ENCODE measurements at places on chromosomes 2 and 18.
A peak's percentile ranks its signal among the peaks of the same experiment; 100 is the strongest.

DNA sequence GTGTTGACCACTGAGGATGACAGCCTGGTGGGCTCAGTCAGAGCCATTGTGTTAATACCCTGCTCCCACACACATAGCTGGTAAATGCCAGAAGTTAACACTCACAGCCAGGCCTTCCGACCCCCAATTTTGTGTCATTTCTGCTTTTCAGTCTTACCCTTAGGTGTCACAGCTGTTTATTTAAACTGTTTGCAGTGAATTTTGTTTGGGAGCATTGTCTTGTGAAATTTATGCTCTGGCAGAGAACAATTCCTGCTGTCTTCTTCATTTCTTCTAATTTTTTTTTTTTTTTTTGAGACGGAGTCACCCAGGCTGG, 8.2 kb downstream of the LPIN1 start:
- no peak for DNase-seq

DNA sequence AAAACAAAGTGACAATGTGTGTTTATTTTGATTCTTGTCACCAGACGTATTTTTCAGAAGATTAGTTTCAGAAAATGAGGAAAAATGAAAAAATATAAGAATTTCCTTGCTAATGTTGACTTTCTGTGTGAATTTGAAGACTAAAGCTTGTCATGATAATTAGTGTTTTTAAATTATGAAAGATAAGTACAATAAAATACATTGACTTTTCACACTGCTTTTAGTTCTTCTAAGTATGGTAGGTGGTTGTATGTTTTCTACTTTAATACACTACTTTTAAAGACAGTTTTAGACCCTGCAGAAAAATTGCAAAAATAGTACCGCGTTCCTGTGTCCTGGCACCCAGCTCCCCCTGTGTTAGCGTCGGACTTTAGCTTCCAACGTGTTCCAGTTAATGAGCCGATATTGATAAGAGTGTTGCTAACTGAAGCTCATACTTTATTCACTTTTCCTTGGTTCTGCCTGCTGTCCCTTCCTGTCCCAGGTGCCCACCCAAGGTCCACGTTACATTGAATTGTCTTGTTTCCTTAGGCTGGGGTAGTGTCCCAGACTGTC, 695 bp downstream of the RBFA start:
- no peak for DNase-seq

DNA sequence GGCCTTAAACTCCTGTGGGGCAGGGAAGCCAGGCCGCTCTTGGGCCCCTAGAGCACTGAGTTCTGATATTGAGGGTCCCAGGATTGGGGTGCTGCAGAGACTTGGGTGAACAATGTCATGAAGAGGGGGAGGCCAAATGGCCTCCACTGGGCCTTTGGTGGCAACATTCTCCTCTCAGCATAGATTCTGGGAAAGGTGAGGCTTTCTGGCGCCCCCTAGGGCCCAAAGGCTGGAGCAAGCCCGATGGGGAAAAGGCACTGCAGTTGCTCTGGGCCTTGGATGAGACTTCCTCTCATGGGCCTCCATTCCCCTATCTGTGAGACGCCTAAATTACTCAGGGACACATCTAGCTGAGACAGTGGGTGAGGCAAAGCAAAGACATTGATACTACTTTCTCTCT, 84.8 kb downstream of the ACAA2 start:
- peak; percentile 29 for DNase-seq

- no peak for DNase-seq
Measured at GRCh38 chr18:45551142-45551815, 64.0 kb upstream of the SLC14A2 start.

DNA sequence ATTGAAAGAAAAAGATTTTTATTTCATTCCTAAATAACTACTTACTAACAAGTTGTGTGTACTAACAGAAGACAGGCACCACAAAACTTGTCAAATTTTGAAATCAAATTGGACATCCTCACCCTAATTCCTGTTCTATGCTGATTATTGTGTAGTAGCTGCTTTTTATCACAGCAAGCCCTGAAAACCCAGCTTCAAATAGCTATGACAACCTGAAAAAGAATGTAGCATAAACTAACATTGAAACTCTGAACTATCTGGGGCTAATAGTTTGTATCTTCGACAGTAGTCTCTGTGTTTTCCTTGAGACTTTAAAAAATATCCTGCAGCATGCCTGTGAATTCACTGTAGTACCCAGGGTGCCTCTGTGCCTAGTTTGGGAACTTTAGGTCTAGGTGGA, 122.6 kb downstream of the WDPCP start:
- no peak for DNase-seq

DNA sequence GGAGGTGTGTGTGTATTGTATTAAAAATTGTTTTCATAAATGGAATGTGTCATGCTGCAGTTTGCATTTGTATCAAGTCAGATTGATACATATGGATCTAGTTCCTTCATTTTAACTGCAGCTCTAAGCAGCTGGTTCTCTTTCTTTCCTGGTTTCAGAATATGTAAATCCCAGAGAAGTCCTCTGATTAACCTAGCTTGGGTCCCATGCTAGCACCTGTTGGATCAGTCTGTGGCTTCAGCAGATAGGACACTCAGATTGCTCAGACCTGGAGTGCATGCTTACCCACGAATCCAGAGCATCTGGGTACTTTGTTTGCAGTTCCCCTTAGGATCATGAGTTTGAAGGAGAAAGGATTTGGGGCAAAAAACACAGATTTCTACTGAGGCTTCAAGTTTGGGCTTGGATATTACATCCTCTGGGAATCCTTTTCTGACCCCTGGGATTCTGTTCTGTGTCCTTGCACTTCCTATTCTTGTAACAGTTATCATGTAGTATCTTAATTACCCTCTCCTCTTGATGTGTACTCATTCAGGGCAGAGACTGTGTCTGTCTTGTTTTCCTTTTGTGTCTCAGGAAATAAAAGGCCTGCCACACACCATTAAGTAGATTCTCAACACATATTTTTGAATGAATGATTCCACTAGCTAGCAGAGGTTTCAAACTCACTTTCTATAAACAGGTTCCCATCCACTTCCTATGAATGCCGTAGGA, 142.1 kb downstream of the PHLPP1 start:
- no peak for DNase-seq

- DNase-seq, result no peak
Measured at GRCh38 chr2:238105506-238106338, 5.6 kb downstream of the ESPNL start.

GRCh38 chr18:32271672-32272208, 81.9 kb downstream of the MEP1B start:
- DNase-seq, result no peak

- no peak for DNase-seq
Measured at GRCh38 chr2:215530191-215530968, 94.5 kb upstream of the FN1 start.

DNA sequence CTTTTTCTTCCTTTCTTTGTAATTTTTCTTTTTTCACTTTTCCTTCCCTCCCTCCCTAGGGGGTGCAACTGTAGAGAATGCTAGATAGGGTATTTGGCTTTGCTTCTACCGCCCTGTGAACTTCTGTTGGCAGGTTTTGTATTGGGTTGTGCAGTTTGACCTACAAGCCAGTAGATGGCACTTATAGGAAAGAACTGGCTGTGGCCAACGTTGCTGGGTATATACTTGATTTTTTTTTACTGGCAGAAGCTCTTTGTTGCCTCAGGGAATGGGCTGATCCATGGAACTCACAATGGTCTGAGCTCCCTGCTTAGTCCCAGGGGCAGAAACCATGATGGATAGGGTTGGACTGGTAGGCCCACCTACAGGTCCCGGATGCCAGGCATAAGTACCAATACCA, 1019.5 kb upstream of the LRRTM1 start:
- DNase-seq, result no peak

GRCh38 chr2:66730441-66730840, 295.5 kb downstream of the MEIS1 start:
- no peak for DNase-seq

GRCh38 chr18:2448565-2449151, 122.6 kb downstream of the METTL4 start:
- DNase-seq, result no peak

DNA sequence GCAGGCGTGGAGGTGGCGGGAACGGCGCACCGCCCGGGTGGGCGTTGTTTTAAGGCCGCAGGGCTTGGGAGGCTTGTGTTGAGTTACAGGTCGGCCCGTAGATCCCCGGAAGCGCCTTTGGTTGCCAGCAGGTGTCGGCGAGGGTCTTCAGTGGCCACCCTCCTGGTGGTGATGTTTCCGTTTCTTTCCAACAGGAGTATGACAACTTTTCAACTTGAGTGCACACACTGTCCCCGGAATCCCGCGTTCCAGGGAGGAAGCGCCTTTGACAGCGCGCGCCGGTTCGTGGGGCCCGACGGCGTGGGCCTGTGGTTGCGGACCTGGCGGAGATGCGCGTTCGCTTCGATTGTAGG, 1.0 kb upstream of the HDAC4 start:
- peak; percentile 41 for DNase-seq

- no peak for DNase-seq
Measured at GRCh38 chr2:112604952-112605351, 20.5 kb downstream of the CHCHD5 start.

DNA sequence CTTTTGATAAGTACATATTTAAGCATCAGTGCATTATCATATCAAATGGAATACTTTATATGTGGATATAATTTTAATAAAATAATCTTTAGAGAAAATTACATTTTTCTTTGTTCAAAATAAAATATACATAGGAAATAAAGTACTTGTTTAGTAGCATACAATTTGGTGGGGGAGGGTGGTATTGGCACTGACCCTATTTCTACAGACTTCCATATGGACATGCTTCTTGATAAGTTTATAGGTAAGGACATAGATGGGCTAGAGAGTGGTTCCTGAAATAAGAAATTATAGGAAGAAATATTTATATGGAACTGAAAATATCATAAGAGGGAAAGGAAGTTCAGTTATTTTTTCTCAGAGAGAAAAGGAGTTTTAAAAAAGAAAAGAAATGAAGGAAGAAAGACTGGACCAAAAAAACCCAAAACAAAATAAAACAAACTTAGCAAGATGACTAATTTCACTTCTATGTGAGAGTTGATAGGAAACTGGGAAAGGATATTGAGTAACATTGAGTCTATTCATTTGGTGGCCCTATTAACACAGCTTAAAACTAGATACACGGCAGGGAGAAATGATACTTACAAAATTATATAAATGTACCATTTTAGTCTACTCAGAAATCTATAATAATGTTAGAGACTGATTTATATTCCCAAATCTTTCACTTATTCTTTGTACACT, 505.9 kb downstream of the ERBB4 start:
- DNase-seq, result no peak

DNA sequence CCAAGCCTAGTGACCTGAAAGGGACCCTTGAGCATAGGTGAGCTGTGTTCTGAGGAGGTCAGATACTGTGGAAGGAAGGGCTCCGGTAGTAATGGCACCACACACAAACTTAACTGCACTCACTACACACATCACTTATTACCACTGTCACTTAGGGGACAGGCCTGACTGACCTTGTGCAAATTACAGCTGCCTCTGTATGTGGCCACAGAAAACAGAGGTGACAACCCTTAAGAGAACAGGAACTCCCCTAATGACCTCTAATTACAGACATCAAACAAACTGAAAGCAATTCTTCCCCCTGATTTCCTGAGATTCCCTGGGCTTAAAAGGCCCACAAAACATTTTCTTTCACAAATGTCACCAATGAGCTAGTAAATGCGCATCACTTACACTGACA, 360.6 kb downstream of the RND3 start:
- no peak for DNase-seq

GRCh38 chr2:114940785-114941458, 498.5 kb downstream of the DPP10 start:
- DNase-seq, result no peak

GRCh38 chr18:50839996-50840395, 20.2 kb upstream of the MRO start:
- DNase-seq, result no peak

DNA sequence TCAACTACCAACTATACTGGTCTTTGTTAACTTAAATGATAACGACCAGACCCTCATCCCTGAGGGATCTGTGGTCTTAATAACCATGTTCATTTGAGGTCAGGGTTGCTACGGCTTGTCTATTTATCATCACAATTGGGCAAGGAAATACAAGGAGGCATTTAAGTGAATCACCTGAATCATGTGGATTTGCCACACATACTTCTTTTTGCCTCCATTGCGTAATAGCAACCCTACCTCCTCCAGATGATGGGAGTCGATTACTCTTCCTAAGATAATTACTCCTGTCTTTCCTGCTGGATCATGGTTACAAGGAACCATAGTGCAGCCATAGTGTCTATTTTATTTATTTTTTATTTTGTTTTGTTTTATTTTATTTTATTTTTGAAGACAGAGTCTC, 42.2 kb downstream of the TAF4B start:
- DNase-seq, result no peak

DNA sequence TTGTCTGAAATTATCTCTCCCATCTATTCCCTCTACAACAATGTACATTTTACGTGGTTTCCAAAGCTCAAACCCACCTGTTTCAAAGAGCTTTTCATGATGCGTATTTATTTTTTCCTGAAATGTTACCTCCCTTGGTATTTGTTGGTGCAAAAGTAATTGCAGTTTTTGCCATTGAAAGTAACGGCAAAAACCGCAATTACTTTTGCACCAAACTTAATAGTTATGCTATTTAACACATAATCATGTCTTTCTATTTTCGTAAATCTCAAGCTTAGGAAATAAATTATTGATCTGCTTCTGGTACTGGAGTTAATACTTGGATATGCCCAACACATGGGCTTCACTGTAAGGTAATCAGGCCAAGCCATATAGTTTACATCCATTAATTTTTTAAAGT, 85.2 kb downstream of the SUCLG1 start:
- DNase-seq, result no peak

- no peak for DNase-seq
Measured at GRCh38 chr2:108958002-108958401, 31.0 kb downstream of the EDAR start.

- no peak for DNase-seq
Measured at GRCh38 chr2:156421851-156422250, 14.3 kb upstream of the GPD2 start.

DNA sequence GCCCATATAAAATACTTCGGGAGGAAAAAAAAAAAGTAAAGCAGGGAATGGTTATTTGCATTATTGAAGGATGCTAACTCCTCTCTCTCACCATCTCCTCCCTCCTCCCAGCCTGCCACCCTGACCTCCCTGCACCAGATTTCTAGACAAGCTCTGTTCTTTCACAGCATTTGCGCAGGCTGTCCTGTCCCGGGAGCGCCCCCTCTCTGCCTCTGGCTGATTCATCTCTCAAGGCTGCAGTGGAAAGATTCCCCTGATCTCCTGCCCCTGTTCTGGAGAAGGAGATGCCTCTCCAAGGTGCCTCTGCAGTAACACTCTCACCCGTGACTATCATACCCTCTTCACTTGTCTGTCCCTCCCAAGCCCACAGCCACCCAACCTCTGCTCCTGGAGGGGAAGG, 38.5 kb downstream of the COL4A4 start:
- DNase-seq, result no peak

GRCh38 chr2:181554061-181554830, 97.1 kb downstream of the ITGA4 start:
- no peak for DNase-seq

DNA sequence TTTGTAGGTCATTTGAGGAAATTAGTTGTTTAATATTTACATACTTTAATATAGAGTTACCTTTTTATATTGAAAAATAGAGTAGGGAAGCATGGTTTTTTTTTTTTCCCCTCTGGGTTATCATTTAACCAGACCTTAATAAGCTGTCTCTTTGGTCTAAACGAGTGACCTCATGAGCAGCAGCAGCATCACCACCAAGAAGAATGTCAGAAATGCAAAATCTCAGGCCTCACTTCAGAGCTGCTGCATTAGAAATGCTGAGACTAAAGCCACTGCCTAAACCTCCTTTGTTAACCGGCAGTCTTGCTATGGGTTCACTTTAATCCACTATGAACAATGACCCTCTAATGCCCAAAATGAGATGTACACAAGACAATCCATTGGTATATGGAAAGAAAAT, 733.7 kb upstream of the FAM98A start:
- DNase-seq, result no peak

GRCh38 chr2:226440127-226440918, 359.3 kb downstream of the IRS1 start:
- DNase-seq, result no peak
